ENCODE measurements at places on chromosomes 6 and 20.

DNA sequence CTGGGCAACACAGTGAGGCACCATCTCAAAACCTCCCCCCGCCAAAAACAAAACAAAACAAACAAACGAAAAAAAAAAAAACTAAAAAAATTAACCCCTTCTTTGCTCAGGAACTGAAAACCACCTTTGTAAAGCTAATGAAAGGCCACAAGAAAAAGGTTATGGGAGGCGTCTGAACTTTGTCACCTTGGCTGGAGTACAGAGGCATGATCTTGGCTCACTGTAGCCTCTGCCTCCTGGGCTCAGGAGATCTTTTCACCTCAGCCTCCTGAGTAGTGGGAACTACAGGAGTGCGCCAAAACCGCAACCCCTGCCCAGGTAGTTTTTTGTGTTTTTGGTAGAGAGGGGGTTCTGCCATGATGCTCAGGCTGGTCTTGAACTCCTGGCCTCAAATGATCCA, 337.9 kb downstream of the TBC1D32 start:
- DNase-seq: no peak

- no peak for DNase-seq
These were observed 70.1 kb upstream of the IYD start for GRCh38 chr6:150298676-150299075.

- no peak for DNase-seq
These were observed 141.6 kb upstream of the DTNBP1 start for GRCh38 chr6:15804164-15805154.

GRCh38 chr6:149318581-149319286, 1.2 kb downstream of the TAB2 start:
- no peak for DNase-seq

GRCh38 chr20:32651537-32651936, 22.2 kb downstream of the C20orf203 start:
- no peak for DNase-seq

DNA sequence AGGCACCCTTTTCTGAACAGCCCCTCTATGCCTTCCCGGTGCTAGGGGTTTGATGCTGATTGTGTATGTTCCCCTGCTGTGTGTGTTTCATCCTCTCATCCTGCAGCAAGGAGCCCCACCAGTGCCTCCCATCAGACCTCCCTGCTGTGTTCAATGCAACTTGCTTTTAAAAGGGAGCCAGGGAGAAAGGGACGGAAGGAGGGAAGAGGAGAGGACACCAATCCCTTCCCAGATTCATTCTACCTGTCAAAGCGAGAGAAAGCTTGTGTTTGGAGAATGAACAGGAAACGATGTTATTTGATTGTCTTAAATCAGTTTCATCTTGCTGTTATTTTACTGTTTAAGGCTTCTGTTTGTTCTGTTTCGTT, 259.2 kb downstream of the ADGB start:
- DNase-seq: no peak

DNA sequence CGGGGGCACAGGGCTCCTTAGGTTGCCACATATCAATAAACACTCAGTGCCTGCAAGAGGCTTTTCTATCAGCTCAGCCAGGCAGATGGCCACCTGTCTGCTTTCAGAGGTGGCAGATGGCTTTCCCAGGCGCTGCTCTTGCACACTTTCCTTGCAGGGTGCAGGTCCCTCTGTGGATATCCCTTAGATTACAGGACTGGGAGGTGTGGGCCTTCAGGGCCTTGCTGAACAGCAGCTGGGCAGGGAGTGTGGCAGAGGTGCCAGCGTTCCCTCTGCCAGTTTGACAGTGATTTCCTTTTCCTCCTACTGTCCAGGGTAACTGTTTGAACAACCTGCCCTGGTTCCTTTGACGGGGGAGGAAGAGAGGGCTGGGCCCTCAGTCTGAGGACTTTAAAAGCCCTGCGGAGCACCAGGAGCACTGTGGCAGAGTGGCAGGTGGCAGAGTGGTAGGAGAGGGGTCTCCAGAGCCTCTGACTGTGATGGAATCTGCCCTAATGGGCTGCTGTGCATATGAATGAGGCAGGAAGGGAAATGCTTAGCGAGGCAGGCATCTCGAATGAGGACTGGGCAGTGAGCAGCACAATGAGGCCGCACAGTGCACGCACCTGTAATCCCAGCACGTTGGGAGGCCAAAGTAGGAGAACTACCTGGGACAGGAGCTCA, 34.2 kb downstream of the ABHD12 start:
- DNase-seq: no peak

- DNase-seq: no peak
These were observed 14.8 kb upstream of the VAPB start for GRCh38 chr20:58374027-58374850.

DNA sequence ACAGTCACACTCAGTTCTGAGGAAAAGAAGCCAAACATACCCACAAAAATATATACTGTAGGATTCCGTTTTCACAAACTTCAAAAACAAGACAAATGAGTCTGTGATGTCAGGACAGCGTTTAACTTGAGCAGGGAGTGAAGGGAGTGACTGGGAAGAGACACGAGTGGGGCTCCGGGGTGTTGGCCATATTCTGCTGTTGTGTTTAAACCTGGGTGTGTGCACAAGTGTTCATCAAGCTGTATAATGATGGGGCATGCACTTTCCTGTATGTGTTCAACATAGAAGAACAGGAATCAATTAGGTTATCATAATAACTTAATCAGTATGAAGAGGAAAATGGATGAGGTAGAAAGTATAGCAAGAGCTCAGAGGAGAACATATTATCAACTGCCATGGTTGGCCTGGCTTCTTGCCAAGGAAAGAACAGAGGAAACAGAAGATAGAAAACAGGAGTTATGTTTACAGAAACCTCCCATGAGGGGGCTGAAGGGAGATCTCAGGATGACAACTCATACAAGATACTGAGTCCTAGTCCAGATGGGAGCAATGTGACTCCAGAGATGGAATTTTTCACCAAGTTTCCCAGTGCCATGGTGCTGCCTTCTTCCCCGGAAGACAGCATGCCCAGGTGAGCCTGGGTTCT, 15.1 kb upstream of the AFDN start:
- DNase-seq: no peak

- DNase-seq: no peak
These were observed 1.1 kb downstream of the OSBPL2 start for GRCh38 chr20:62239278-62239879.

DNA sequence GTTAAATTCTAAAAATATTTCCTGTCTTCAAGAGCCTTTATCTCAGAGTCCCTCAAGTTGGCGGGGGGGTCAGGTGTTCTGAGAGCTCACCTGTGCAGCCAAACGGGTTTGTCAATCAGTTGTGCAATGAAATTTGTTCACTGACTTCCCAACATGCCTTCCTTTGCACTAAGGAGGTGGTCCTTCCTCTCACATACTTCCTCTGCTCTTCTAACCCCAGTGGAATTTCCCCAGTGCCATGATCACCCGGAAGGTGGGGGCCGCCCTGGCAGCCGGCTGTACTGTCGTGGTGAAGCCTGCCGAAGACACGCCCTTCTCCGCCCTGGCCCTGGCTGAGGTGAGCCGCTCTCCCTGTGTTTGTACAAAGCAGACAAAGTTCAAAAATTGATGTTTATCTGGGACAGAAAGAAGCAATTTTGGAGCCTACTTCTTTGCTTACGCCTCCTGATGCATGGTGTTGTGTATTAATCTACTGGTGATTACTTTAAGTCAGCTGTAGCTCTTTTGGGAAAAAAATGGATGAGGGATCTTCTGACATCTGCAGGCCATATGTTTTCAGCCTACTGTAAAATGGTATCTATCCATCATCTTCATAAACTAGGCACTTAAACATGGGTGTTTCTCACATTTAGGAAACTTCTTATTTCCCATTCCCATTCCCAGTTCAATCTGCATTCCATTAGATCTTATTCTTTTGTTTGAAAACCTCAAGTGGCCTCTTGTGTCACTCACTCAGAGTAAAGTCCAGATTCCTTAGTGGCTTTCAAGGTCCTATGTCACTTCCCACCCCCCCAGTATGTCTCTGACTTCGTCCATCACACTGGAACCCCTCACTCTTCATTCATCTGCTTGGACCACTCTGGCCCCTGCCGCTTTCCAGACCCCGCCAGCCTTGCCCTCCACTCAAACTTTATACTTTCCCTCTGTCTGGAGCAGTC, 10.1 kb downstream of the ALDH5A1 start:
- no peak for DNase-seq

All from T-helper 22 cell (primary cell).